ENCODE measurements at places on chromosomes 5 and 9.

GRCh38 chr5:104643320-104643719, 1080.7 kb upstream of the NUDT12 start:
- peak; percentile 90 for DNase-seq

DNA sequence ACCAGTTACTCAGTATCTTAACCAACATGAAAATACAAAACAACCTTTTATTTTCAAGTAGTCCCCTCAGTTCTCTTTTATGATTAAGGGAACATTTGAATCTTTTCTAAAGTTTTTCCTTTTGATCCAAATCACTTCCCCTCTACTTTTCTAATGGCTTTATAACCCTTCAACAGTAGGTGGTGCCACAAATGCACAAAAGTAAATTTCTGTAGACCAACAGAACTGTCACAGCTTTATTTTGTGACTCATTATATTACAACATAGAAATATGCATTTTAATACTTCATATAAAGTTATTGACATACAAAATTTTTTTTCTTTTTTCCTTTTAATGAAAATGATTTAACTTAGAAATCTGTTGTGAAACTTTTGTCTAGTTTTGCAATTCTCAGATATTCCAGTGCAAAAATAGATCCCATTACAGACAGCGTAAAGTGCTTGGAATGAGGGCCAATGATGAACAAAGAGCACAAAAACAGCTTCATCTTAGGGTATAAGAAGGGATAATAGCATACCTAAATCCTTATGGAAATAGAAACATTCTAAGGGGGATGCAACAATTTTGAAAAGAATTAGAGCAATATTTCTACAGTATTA, 17.0 kb downstream of the NIPSNAP3B start:
- peak; percentile 22 for DNase-seq

DNA sequence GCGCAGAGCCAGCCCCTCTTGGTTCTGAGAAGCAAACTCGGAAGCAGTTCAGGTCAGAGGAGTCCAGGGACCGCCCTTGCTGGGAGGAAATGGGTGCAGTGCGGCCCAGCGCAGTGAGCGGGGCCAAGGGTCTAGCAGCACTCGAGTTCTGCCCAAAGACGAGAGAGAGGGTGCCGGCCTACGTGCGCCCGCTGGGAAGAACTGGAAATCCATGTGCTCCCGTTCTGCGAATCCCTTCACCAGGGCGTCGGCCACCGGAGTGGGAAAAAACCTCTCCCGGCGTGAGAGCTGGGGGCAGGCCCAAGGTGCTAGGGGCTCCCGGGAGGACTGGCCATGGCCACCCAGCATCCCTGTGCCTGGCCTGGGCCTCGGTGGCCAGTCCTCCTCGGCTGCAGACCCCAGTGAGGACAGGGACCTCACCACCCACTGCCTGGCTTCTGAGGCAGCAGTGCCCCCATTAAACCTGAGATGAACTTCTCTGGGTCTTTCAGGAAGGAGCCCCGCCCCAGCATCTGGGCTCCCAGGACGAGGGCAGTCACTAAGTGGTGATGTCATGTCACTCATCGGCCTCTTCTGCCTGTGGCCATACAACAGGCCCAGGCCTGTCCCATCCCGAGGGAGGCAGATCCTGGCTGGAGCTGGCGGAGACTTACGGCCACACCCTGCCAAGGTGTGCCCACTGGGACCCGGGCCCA, 10.6 kb downstream of the TMEM250 start:
- no peak for DNase-seq

- DNase-seq, result no peak
Observed at GRCh38 chr9:8136477-8136876, 336.9 kb upstream of the DMAC1 start.

- no peak for DNase-seq
Observed at GRCh38 chr9:108543251-108543778, 312.5 kb downstream of the ACTL7B start.

DNA sequence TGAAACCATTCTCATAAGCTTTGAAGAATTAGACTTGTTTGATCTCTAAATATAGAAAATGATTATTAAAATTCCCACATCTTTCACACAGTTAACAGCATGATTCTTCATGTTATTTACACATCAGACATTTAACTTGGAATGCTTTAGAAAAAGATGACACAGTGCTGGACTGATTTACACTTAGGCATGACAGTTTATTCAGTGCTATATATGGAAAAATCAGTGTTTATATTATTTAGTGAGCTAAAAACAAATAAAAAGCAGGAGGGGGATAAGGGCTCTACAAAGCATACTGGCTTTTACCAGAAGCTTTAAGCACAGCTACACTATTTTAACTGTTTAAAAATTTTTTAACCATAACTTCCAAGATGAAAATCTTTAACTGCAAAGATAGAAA, 30.0 kb downstream of the CDC37L1 start:
- no peak for DNase-seq

DNA sequence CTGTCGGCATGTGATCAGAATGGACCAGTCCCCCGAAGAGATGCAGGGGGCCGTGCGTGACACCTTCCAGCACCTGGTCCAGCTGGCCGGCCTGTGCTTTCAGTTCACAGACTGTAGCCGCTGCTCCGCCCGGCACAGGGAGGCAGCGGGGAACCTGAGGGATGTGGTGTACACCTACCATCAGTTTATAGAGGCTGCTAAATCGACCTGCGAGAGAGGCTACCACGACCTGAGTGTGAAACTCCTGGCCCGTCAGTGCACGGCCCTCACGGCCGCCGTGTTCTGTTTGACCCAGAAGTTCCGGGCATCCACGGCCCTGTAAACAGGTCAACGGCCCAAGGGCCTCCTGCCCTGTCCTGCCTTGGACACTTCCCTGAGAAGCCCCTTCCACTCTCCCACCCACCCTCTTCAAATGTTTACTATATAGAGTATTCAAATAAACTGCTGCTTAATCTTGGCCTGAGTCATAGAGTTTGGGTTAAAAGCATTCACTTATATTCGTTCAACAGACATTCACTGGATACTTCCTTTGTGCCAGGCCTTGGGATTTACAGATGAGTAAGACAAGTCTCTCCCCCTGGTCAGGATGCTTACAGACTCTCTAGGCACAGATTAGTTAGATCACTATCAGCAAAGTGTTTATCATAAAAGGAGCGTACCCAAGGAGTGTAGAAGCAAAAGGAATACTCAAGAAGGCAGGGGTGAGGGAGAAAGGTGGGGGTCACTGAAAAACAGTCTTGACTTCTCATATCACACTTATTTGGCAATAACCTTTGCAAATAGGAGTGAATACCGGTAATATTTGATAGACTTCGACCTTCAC, 6.9 kb upstream of the TRMT10B start:
- DNase-seq, result peak; percentile 82

DNA sequence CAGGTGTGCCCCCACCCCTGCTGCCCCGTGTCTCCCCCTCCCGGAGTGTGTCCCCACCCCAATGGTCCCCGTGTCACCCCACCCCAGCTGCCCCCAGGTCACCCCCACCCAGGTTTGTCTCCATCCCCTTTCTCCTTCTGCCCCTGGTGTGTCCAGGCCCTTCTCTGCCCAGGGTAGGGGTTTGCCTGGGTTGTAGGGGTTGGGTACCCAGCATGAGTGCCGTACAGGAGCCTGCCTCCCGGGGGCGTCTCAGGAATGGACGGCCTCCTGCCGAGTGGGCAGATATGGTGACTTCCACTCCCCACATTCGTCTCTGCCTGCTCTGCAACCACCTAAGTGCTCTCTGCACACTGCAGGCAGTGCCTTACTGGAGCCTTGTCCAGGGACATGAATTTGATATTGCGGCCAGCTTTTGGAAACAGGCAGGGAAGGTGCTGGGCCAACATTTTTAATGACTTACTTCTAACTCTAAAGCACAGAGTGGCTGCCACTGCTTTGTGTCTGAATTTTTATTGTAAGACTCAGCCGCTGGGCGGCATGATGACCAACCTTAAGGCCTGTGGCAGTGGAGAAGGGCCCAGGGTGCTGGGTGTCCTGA, 6.7 kb downstream of the LRRC14B start:
- no peak for DNase-seq

DNA sequence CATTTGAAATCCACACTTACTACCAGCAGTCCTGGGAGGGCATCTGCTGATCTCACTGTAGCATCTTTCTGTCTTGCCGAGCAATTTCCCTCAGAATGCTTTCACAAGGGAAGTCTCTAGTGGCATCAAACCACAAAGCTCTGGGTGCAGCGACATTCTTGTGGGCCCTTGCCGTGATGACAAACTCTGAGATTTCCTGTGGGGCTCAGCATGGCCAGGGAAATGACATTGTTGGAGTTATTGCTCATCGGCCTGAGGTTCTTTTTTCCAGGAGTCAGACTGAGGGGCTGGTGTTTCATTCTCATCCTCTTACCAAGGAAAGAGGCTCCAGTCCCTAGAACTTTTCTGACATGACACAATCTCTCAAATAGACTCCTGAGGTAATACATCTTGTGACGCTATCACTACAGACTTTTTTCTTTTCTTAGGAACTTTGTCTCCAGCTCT, 51.4 kb downstream of the PFDN1 start:
- DNase-seq, result peak; percentile 51

DNA sequence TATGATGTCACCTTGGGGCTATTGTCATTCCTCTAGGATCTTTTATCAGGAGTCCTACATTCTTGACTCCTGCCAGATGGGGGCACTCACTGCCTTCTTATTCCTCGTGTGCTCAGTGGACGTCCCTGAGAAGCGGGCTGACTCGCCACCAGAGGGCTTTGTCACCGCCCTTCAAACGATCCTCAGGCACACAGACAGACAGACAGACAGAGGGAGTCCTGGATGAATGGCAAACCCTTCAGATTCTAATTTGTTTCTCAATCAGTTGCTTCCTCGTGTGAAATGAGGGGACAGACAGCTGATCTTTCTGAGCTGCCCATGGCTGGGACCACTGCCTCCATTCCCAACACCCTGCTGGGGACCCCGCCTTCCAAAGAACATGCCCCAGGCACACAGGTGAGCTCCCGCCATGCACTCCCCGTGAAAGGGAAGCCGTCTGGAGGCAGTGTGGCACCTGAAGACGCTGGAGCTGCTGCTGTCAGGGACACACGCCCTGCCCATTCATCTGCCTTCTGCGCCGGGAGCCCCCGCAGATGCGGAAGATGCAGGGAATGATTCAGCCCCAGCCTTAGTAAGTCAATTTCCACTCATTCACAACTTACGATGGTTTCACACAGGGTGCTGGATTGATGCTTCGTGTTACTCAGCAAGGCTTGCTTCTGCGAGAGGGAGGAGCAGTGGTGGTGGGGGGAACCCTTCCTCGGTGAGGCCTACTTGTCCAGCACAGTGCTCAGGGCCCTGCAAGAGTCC, 24.9 kb upstream of the SH3PXD2B start:
- DNase-seq, result peak; percentile 89

DNA sequence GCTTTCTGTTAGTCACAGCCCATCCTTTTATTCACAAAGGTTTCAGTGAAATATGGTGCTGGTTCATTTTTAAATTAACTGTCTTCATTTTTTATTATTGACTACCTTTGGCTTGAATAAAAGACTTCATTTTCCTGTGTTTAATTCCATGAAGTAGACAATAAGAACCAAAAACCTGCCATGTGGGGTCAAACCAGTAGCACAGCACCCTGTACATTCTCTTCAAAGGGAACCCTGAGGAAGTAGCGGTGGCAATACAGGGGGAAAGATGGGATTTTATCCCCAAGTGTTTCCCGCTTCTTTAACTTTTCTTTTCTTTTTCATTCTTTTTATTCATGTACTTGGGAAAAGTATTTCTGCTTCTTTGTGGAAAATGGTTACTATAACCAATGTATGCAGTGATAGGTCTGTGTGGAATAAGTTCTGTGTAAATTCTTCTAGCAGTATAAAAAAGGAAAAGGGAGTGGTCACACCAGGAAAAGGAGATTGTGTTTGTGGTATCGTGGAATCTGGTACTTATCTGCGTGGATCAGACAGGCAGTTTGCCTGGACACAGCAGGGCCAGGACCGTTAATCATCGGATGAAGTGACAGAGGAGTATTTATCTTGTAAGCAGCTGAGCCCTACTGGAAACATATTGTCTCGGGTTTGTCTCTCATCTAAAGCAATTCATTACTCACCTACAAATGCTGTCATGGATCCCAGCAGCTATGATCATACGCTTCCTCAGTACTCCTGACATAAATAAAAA, 94.2 kb downstream of the PPIC start:
- DNase-seq, result peak; percentile 49

- DNase-seq, result no peak
Observed at GRCh38 chr9:18477121-18477660, 3.2 kb downstream of the ADAMTSL1 start.

DNA sequence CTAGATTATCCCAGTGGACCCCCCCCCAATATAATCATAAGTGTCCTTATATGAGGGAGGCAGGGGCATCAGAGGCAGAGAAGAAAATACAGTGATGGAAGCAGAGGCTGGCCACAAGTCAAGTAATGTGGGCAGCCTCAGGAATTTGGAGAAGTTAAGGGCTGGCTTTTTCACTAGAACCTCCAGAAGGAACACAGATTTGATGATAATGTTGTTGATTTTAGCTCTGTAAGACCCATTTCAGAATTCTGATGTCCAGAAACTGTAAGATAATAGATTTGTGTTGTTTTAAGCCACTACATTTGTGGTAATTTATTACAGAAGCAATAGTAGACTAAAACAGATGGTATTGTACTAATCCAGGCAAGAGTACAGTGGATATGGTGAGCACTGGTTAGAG, 36.3 kb upstream of the LRRTM2 start:
- DNase-seq, result peak; percentile 37

DNA sequence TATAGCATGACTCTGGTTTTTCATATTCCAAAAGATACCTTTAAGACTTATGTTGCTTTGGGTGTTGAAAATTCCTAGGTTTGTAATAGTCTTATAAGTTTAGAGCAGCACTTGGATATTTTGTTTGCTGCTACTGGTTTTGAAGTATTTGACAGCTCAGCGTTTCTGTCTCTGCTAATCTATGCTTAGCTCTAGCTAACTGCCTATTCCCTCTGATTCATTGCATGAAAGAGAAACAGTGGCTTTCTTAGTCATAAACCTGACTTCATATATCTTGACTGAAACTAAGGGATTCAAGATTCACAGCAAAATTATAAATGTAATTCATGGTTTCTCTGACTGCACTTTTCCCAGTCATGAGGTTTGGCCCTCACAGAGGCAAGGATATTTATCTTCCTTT, 35.6 kb upstream of the ANXA1 start:
- DNase-seq, result peak; percentile 73

- peak; percentile 12 for DNase-seq
Observed at GRCh38 chr5:111461255-111461671, 51.1 kb downstream of the STARD4 start.

DNA sequence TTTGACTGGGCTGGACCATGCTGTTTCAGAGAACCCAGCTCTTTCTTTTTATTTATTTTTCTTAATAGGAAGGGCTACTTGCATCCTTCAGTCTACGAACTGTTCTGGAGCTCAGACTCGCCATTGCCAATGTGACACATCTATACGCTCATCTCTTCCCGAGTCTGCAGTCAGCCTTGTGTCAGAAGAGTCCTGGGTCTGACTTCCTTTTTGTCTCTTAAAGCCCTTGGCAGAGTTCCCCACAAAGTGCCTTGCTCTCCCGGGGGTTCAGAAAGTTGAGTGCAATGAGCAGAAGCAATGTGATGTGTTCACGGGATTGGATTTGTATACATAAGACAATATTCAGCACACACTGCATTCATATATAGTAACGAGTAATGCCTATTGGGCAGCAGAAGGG, 140.4 kb downstream of the ATPSCKMT start:
- no peak for DNase-seq

DNA sequence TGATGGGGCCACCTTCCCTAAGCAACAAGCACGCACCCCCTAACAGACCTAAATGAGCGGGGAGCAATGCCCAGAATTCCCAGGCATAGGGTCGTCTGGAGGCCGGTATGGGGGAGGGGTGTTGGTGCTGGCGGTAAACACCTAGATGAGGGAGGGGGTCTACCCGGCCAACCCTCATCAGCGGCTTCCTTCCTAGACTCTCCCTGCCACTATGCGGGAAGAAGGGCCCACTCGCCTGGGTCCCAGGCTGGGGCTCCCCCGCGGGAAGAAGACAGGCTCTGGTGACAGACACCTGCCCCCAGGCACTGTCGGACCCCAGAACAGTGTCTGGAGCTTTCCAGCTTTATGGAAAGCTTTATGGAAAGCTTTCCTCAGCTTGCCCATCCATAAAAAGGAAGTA, 519.0 kb upstream of the SEMA6A start:
- no peak for DNase-seq

All from fibroblast of villous mesenchyme (primary cell).